Right forelimb (tissue), 1 donor: ENCODE measurements at places on chromosomes 1 and 21.

DNA sequence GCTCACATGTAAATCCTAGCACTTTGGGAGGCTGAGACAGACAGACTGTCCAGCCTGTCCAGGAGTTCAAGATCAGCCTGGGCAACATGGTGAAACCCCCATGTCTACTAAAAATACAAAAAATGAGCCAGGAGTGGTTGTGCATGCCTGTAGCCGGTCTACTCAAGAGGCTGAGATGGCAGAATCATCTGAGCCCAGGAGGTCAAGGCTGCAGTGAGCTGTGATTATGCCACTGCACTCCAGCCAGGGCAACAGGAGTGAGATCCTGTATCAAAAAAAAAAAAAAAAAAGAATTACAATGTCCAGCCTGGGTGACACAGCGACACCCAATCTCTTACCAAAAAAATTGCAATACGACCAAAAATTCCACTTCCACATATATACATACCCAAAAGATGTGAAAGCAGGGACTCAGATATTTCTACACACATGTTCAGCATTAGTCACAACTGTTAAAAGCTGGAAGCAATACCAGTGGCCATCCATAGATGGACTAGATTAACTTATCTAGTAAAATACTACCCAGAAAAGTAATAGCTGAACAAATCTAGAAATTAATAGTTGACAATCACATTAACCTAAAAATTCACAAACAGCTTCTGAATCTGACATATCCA lies 49.2 kb downstream of the ASH1L start:
- no peak for DNase-seq

DNA sequence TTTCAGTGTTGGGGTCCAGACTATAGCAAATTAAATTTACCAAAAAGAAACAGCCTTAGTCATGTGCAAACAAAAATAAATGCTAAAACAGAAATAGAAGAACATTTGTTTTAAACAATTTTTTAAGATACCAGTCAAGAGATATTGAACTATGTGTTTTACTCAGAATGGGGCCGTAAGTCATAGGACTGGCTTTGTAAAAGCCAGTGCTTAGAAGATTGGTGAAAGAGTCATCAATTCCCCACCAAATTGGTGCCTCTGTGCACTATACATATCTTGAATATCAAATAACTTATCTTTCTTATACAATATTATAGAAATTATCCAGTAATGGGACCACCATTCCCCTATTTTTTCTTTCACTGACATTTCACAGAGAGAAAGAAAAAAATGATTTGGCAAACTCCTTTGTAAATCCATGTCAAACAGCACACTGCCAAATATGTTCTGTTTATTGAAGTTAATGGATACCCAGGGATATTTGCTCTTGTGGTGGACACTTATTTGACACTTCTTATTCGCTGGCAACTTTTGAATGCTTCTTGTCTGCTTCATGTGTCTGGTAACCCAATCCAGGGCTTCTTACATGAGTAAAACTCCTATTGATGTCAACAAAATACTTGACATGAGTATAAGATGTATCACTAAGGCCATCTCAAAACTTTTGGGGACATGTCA lies 145.7 kb upstream of the PKN2 start:
- DNase-seq = no peak

- no peak for DNase-seq
Observed at GRCh38 chr21:45670731-45671130, 27.2 kb downstream of the PCBP3 start.

DNA sequence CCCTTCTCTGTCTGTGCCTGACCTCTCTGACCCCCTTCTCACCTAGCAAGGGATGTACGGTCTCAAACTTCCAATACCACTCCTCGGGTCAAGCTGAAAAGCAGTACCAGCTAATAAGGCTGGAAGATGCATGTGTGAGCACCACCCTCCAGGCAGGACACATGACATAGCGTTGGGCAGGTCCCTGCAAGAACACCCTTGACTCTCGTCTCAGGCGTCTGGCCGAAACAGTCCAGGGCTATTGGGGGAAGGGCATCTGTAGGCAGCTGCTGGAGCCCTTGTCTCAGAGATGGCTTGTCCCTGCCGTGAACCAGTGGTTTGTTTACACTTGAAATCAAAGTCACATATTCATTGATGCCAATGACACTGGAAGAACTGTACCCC lies 56.5 kb downstream of the CD46 start:
- no peak for DNase-seq

- no peak for DNase-seq
Observed at GRCh38 chr21:46216132-46216747, 12.3 kb downstream of the LSS start.
